ENCODE measurements at places on chromosomes 16 and 17.

DNA sequence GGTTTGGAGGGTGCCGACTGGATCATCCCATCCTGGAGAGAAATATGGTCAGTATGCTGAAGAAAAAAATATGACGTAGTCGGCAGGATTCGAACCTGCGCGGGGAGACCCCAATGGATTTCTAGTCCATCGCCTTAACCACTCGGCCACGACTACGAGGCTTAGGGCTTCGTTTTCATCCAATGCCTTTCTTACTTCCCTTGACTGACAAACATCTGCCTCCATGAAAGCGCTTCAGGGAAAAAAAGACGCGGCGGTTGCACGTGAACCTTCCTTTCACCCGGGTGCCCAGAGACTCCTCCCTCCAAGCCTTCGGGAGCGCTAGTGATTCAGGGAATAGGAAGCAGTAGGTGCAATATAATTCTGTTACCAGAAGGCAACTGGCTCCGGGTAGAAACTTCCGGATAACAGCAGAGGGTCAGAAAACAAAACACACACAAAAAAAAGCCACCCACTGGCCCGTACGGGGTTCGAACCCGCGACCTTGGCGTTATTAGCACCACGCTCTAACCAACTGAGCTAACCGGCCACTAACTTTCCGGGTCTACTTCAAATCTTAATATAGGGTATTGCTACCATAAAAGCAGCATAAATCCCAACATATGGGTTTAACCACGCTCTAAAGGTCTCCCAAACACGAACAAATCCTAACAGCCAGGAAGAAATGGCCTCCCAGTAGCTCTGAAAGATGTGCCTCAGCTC, 16.3 kb upstream of the AURKB start:
- DNase-seq, result no peak

DNA sequence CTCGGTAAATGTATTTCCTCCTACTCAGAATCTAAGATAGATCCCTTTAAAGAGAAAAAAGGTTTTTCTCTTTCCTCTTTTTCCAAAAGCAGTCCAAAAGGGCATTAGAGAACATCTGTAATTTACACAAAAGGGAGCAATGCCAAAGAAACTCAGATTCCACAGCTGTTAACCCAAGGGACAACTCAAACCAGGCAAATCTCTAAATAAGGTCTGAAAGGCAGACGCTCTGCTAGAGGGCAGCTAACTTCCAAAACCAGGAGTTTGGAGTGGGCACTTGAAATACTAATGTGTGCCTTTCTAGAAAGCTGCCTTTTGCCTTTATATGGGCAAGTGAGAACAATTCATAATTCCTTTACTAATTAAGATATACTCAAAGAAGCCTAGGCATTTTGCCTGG, 435.7 kb downstream of the ZFHX3 start:
- no peak for DNase-seq

DNA sequence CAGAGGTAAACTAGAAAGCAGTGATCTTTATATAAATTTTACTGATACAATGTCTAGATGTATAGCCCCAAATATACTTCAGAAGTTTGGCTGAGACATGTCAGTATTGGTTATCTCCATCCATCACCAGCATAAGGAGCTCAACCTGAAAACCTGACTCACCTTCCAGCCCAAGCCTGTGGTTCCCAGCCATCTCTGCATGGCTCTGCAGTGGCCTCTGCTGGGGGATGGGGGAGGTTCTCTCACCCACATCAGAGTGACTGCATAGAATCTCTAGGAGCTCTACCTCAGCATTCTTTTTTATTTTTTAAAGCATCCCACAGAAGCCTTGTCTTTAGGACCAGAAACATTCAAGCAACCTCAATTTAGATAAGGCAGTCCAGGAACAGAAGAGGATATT, 27.3 kb downstream of the USP7 start:
- DNase-seq, result peak; percentile 81

DNA sequence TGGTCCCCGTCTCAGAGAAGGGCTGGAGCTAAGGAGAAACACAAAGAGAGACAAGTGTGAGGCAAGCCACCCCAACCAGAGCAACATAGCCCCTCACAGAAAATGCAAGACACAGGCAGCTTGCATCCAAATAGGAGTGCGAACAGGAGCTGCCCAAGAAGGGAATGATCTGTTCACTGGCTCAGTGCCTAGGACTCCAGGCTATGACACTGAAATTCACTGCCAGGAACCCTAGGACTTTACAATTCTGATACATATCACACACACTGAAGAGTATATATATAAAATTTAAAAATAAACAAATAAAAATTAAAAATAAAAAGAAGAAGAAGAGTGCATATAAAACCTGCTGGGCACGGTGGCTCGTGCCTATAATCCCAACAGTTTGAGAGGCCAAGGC, 5.2 kb downstream of the ZNF23 start:
- DNase-seq, result no peak

DNA sequence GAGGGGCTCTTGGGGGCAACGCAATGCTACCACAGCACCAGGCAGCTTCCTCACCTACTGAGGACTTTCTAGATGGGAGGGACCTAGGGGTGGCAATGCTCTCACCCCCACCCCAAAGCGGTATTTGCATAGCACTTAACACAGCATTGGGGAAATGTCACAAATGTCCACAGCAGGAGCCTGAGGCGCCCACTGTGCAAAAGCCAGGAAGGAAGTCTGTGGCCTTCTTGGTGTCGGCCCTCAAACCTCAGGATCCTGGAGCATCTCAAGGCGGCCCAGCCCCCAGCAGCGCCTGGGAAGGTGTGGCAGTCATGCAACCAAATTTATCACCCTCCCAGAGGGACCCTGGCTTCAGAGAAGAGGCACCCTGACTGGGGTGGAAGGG, 45.3 kb downstream of the WNT3 start:
- DNase-seq, result no peak

DNA sequence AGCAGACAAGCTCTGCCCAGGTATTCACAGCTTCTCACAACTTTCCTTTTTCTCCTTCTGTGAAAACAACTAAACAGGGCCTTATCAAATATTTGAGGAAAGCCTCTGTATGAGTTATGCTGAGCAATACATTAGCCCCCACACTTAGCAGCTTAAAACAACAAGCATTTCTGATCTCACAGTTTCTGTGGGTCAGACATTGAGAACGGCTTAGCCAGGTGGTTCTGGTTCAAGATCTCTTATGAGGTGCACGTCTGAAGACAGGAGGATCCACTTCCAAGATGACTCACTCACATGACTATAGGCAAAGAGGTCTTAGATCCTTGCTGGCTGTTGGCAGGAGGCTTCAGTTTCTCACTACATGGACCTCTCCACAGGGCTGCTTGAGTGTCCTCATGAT, 181.4 kb upstream of the WSCD1 start:
- no peak for DNase-seq
